Renal cortical epithelial cell (primary cell): ENCODE measurements at places on chromosomes 16 and 17. TPM values are rescaled to one million over a fixed set of nuclear protein-coding genes. Genes with fewer than 3 reads are reported as not detected.

GRCh38 chr17:61926826-61927207, 965 bp downstream of the INTS2 start:
- no peak for DNase-seq

DNA sequence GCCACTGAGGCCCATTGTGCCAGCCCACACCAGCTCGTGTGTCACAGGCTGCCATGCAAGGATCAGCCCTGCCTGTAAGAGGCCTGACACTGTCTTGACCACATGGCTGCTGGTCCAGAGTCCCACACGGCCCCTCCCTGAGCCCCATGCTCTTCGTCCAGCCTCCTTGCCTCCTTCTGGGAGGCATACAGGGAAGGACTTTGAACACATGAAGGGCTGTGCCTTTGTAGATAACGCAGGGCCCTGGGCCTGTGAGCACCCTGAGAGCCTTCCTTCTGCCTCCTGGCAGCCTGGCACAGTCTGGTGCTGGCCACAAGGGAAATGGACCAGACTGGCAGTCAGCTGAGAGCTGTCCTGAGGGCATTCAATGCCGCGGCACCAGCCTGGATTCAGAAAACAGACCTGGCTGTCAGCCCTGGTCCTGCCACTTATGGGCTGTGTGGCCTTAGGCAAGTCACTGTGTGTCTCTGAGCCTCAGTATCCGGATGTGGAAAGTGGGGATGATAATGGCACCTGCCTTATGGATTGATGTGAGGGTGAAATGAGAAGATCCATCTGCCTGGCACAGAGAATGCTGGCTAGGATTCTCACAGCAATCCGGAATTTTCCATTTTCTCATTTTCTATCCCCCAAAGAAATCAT, 19.2 kb upstream of the SPNS2 start:
- DNase-seq: peak; percentile 25

DNA sequence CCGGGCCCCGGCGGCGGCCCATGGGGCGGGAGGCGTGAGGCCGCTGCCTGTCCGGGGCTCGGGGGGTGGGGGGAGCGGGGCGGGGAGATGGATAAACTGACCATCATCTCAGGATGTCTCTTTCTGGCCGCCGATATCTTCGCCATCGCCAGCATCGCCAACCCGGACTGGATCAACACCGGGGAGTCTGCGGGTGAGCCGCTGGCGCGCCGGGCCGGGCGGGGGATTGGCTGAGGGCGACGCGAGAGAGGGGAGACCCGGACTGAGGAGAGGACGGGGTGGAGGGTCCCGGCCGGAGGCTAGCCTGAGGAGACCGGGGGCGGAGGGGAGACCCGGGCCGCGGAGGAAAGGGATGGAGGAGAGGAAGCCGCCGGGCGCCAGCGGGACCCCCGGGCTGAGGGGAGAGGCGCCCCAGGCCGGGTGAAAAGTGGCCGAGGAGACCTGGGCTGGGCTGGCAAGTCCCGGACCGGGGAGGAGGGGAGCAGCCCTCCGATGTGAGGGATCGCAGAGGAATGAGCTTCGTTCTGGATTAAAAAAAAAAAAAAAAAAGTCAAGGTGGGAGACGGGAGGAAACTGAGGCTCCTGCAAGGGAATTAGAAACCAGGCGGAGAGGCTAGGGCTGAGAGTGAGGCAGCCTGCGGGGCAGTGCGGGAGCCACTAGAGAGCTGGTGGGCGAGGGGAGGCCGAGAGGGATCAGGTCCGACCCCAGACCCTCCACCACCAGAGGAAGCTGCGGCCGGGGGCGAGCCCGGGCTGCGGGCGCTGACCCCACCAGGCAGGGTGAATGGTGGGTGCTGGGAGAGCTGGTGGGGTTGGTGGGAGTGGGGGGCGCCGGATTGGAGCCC, 526 bp downstream of the MOSMO start:
- no peak for DNase-seq

GRCh38 chr17:82457929-82458178, 687 bp upstream of the NARF start:
- DNase-seq: peak; percentile 87

GRCh38 chr17:82415336-82415735, 2.8 kb upstream of the HEXD start:
- no peak for DNase-seq

Gene CTRL
- 0.15 and 0.69 TPM in 2 replicates for total RNA-seq

Gene ARHGDIG
- total RNA-seq: not detected in 2 replicates

Gene G6PC1
- not detected in 2 replicates for total RNA-seq

Gene NDUFB10
- 119 and 138 TPM in 2 replicates for total RNA-seq
